ENCODE measurements at places on chromosomes 5 and 9.

GRCh38 chr9:123727332-123727731, 202.6 kb downstream of the DENND1A start:
- no peak for DNase-seq

GRCh38 chr5:81696418-81697397, 54.2 kb downstream of the SSBP2 start:
- no peak for DNase-seq

DNA sequence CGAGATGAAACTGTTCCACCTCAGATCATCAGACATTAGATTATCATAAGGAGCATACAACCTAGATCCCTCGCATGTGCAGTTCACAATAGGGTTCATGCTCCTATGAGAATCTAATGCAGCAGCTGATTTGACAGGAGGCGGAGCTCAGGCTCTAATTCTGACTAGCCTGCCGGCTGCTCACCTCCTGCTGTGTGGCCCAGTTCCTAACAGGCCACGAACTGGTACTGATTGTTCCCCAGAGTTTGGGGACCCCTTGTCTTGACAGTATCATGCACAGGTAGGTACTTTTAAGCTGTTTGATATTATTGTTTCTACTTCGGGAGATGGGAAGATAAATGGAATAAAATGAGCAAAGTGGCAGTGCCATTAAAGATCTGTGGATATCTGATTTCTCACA, 66.9 kb downstream of the ZCCHC7 start:
- no peak for DNase-seq

DNA sequence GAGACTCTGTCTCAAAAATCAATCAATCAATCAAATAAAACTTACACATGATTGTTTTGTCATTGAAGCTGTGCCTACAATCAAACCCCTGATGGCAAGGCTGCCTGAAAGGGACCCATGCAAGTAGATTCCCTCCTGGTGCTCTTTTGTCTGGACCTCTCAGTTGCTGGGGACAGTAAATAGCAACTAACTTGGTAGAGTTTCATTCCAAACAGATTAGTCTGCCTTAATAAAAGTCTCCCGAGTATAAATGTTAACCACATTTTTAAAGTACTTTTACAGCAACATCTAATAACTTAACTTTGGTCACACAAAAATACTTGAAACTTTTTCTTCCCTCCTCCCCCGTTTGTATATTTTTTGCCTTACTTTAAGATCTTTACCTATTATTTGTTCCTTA, 105.5 kb downstream of the FEM1C start:
- DNase-seq = no peak
